Spleen (tissue), 13 donors: ENCODE measurements at places on chromosomes 16 and 17. TPM values are rescaled to one million over a fixed set of nuclear protein-coding genes. Genes with fewer than 3 reads are reported as not detected.

DNA sequence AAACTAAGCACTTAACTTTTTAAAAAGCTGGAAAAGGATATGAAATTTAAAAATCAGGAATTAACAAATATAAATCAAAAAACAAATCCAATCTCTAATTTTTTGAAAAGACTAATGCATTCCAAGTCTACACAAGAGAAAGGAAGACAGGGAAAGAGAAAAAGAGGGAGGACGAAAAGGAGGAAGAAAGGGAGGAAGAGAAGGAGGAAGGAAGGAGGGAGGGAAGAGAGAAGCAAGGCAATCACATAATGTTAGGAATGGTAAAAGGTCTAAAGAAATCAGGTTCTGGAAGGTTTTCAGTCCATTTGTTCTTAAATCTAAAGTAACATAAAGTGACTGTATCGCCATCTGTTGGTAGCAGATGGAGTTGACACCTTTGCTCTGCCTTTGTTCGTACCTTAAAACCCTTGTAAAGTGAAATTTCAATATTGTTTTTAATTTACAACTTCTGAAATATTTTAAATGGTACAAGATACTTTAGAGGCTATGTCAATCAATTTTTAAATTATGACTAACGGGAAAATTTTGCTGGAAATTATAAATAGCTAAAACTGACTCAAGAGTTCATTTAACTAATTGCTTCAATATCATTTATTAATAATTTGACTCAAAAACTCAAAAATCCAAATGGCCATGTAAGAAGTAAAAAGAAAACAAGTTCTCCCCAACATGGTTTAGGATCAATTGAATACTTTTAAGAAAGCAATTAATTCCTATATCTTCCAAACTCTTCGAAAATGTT lies 20.4 kb upstream of the CDYL2 start:
- H3K4me1 ChIP-seq, result peaks cover 4% of the 10 kb centered on the region
- DNase-seq, result no peak
- H3K27ac ChIP-seq, result no peak overlapping the region
- H3K27me3 ChIP-seq, result no peaks in the 10 kb centered on the region
- no peak overlapping the region for H3K4me3 ChIP-seq

DNA sequence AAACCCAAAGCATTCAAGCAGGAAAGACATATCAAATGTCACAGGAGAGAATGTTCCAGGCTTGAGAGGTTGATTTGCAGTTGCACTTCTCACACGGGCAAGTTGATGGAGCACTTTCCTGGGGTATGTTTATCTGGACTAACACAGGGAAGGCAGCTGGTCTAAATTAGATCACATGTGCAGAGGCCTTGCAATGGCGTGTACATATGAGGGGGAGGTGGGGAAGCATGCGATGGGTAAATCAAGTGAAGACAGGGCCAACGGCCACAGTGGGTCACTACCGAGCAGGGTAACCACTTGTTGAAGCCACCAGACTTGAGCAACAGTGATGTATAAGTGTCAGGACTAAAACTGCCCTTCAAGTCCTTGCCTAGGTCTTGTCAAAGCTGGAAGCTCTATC lies 156.6 kb upstream of the MAF start:
- no peaks in the 10 kb centered on the region for H3K36me3 ChIP-seq
- H3K4me1 ChIP-seq, result no peaks in the 10 kb centered on the region
- no peak for DNase-seq
- no peak overlapping the region for H3K27ac ChIP-seq

- H3K4me3 ChIP-seq, result no peak overlapping the region
- H3K27ac ChIP-seq, result no peak overlapping the region
- no peaks in the 10 kb centered on the region for H3K27me3 ChIP-seq
These were observed 41.2 kb upstream of the HAS3 start for GRCh38 chr16:69064124-69064763.

DNA sequence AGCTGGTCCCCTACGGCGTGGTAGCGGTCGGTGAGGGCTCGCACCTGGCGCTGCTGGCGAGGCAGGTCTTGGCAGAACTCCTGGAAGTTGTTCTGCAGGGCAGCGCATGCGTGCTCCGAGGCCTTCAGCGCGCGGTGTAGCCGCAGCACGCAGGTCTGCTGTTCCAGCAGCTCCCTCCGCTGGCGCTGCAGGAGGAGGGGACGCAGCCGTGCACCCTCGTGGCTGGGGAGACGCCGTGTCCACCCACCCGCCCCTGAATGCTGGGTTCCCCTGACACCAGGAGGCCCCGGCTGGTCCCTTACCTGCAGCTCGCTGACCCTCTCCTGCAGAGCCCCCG lies 12.2 kb downstream of the EVPL start:
- no peaks in the 10 kb centered on the region for H3K36me3 ChIP-seq
- H3K27me3 ChIP-seq, result peaks cover 6% of the 10 kb centered on the region
- no peak overlapping the region for H3K4me3 ChIP-seq
- peaks cover 9% of the 10 kb centered on the region for H3K4me1 ChIP-seq
- no peak overlapping the region for H3K27ac ChIP-seq

GRCh38 chr16:20347666-20348364 lies 4.7 kb downstream of the UMOD start:
- H3K36me3 ChIP-seq, result no peaks in the 10 kb centered on the region
- DNase-seq, result no peak
- no peak overlapping the region for H3K27ac ChIP-seq
- peaks cover 14% of the 10 kb centered on the region for H3K27me3 ChIP-seq
- H3K4me3 ChIP-seq, result no peak overlapping the region
- H3K4me1 ChIP-seq, result no peaks in the 10 kb centered on the region

DNA sequence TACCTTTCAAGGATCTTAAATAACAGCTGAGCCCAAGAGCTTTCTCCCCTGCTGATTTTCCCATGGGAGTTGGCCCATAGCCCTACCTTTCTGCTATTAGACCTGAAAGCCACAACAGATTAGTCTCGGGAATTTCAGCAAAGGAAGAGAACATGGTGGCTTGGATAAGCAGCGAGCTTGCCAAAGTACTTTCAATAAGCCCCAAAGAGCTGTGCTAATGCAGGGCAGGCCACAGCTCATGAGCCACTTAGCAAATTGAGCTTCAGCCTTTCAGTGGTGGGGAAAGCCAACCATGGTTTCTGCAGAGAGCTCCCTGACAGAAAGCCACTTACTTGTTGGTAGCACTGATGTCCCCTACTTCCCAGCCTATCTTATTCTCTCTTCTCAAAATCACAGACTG lies 217.8 kb upstream of the IRX5 start:
- no peak overlapping the region for H3K27ac ChIP-seq
- H3K4me1 ChIP-seq, result no peaks in the 10 kb centered on the region
- H3K27me3 ChIP-seq, result no peaks in the 10 kb centered on the region
- no peak overlapping the region for H3K4me3 ChIP-seq
- no peak for DNase-seq

- no peak for DNase-seq
- no peaks in the 10 kb centered on the region for H3K27me3 ChIP-seq
- H3K27ac ChIP-seq, result no peak overlapping the region
- no peaks in the 10 kb centered on the region for H3K4me1 ChIP-seq
- H3K4me3 ChIP-seq, result no peak overlapping the region
These were observed 41.6 kb downstream of the RNF157 start for GRCh38 chr17:76198702-76199101.

DNA sequence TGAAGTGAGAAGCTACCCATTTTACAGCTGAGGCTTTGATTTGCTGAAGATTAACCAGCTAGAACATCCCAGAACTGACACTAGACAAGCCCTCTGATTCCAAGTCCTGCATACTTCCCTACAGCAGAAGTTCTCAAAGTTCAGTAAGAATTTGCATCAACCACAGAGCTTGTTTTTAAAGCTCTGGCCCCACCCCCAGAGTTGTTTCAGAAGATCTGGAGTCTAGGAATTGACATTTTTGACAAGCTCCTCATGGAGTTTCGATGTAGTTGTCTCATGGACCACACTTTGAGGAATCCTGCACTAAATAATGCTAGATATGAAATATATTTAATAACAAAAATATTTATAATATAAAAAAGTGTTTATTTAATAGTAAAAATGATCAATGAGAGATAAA lies 120.3 kb upstream of the ADAMTS18 start:
- DNase-seq, result no peak
- no peaks in the 10 kb centered on the region for H3K4me1 ChIP-seq
- no peak overlapping the region for H3K27ac ChIP-seq
- H3K36me3 ChIP-seq, result no peaks in the 10 kb centered on the region
- H3K27me3 ChIP-seq, result no peaks in the 10 kb centered on the region

- no peak for DNase-seq
- no peaks in the 10 kb centered on the region for H3K4me1 ChIP-seq
- H3K4me3 ChIP-seq, result no peak overlapping the region
- no peaks in the 10 kb centered on the region for H3K36me3 ChIP-seq
These were observed 451.1 kb downstream of the HS3ST3B1 start for GRCh38 chr17:14752011-14752410.

DNA sequence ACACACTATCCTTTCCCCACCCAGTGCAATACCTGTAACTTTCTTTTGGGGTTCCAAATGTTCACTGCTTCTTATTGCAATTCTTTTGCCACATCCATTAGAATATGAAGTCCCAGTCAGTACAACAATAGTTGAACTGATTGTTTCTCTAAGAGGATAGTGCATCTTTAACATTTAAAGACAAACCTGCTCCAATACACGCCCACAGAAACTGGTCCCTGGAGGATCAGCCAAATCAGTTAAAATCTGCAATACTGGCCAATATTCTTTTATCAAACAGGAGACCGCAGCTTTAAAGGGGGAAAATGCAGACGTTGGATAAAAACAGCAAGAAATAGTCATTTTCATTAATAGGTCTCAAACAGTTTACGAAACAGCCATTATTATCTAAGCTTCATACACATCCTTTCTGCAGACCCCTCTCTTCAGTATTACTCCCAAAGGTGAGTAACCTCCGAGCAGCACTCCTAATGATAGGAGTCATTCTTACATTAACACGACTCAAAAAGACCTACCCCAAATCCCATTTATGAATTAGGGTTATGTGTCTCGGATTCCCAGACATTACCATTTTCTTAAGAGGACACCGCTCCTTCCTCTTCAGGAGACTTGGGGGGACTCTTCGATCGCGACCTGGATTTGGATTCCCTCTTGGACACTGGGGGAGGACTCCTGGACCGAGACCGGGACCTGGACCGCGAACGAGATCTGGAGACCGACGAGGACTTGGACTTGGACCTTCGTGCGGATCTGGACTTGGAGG lies 1.4 kb downstream of the SRSF2 start:
- H3K4me1 ChIP-seq, result peaks cover 53% of the 10 kb centered on the region
- H3K27me3 ChIP-seq, result no peaks in the 10 kb centered on the region
- peak overlapping the region; percentile 51 for H3K4me3 ChIP-seq
- no peaks in the 10 kb centered on the region for H3K36me3 ChIP-seq

DNA sequence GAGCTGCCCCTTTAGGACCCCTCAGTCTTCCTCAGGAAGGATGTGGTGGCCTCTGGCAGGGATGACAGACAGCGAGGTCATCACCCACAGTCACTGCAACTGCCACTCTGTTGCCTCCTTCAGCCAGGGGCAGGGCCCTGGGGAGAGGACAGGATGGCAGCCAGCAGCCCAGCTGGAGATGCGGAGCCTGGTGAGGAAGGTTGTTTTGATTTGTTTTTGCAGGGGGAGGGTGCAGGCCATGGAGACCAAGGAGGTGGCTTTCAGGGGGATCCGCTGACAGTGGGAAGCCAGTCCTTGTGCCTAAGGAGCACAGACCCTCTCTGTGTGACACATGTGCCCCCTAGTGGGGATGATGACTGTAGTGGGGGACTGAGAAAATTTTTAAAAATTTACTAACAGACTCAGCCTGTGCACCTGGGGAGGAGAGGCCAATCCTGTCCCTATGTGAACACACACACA lies 7.4 kb downstream of the PRCD start:
- H3K36me3 ChIP-seq, result no peaks in the 10 kb centered on the region
- H3K27me3 ChIP-seq, result no peaks in the 10 kb centered on the region
- H3K4me3 ChIP-seq, result no peak overlapping the region
- H3K27ac ChIP-seq, result no peak overlapping the region
- DNase-seq, result peak; percentile 80
- H3K4me1 ChIP-seq, result peaks cover 62% of the 10 kb centered on the region

- no peak for DNase-seq
- no peaks in the 10 kb centered on the region for H3K27me3 ChIP-seq
- no peak overlapping the region for H3K4me3 ChIP-seq
These were observed 84.1 kb downstream of the ARHGAP17 start for GRCh38 chr16:24931091-24931490.

DNA sequence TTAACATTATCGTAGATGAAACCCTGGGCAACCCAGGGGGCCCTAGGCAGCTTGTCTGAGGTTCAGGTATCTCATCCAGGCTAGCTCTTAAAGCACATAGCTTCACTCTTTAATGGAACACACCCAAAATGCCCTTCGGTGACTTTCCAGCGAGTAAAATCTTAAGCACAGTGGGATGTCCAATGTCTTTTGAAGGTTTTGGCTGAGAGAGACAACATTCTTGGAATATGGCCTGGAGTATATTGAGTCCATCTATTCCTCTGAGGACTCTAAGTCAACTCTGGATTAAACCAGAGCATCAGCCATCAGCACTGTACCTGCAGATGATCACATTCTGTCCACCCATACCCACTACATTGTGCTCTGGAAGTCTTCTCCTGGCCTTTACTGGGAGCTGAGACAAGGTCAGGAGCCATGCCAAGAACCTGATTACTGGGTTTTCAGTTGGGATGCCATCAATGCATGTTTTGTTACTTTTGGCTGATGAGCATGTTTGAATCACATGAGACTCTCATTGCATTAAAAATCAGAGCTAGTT lies 63.4 kb upstream of the CDH11 start:
- H3K4me1 ChIP-seq, result no peaks in the 10 kb centered on the region
- H3K4me3 ChIP-seq, result no peak overlapping the region
- no peak overlapping the region for H3K27ac ChIP-seq
- H3K27me3 ChIP-seq, result no peaks in the 10 kb centered on the region
- DNase-seq, result no peak

DNA sequence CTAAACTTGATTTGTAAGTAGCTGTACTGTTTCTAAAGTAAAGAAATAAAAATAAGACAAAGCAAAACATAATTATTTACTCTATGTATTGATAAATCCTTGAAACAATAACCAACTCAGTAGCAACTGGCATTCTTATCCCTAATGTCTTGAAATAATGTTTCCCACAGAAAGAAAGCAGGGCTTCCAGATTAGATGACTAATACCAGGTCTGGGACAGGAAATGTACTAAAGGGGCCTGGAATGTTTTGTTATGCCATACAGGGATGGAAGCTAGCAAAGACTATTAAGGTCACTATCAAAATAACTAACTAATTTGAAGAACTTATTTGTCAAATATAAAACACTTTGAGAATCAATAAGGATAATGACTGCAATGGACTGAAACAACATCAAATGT lies 82.1 kb downstream of the CFDP1 start:
- no peak overlapping the region for H3K4me3 ChIP-seq
- H3K4me1 ChIP-seq, result no peaks in the 10 kb centered on the region
- H3K27me3 ChIP-seq, result no peaks in the 10 kb centered on the region
- no peaks in the 10 kb centered on the region for H3K36me3 ChIP-seq
- DNase-seq, result no peak

- H3K27me3 ChIP-seq, result no peaks in the 10 kb centered on the region
- peak; percentile 46 for DNase-seq
- H3K36me3 ChIP-seq, result no peaks in the 10 kb centered on the region
These were observed 4.5 kb downstream of the CFAP119 start for GRCh38 chr16:30757316-30757715.

GRCh38 chr16:11708421-11708820 lies 34.2 kb downstream of the TXNDC11 start:
- no peak for DNase-seq
- peaks cover 9% of the 10 kb centered on the region for H3K4me1 ChIP-seq
- H3K27me3 ChIP-seq, result no peaks in the 10 kb centered on the region
- peaks cover 5% of the 10 kb centered on the region for H3K36me3 ChIP-seq
- no peak overlapping the region for H3K4me3 ChIP-seq

CCR7 gene
- 31.9 TPM for total RNA-seq

IRX3 gene
- total RNA-seq, result not detected

ZNF785 gene
- total RNA-seq, result 21.0 TPM

KRTAP4-5 gene
- total RNA-seq, result not detected

KCTD19 gene
- 0.65 TPM for total RNA-seq

GDPD1 gene
- 2.0 TPM for total RNA-seq

OR1D2 gene
- not detected for total RNA-seq

ZDHHC1 gene
- 17.0 TPM for total RNA-seq

RGS9 gene
- 7.8 TPM for total RNA-seq
